ENCODE measurements at places on chromosomes 2 and 18.

GRCh38 chr2:240685771-240686371 is 3.2 kb upstream of the AQP12B start:
- no peaks in the 10 kb centered on the region for H3K36me3 ChIP-seq
- DNase-seq, result peak; percentile 42
- H3K27me3 ChIP-seq, result no peaks in the 10 kb centered on the region
- no peak overlapping the region for H3K4me3 ChIP-seq

DNA sequence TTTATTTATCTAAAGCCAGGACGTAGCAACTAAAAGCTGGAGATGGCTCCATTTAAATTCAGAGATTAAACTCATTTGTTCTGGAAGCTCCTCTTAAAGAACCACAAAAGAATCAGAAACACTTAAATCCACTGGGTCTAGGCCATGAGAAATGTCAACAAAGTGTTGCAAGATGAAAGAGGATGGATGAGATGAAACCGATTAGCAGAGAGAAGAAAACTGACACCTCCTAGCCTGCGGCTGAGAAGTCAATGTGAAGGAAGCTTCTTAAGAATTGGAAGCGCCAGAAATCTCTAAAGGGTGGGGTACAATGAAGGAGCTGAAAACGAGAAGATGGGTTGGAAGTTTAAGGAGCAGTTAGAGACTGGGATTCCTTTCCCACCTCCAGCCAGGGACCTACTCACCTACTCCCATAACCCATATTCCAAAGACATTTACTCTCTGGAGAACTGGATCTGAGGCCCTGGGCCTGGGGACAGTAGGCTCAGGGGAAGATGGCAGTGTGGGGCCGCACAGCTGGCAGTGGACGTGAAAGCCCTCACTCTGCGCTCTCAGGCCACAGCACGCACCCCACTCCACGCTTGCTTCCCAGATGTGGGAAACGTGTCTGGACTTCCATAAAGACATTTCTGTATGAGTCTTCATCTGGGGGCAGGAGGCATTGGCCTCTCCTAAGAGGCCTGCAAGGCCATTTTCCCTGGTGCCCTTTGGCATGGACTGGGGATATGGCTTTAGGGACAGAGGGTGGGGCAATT is 188.4 kb downstream of the LOXHD1 start:
- H3K4me3 ChIP-seq, result no peak overlapping the region
- no peak for DNase-seq
- H3K36me3 ChIP-seq, result no peaks in the 10 kb centered on the region
- H3K27ac ChIP-seq, result no peak overlapping the region
- no peaks in the 10 kb centered on the region for H3K4me1 ChIP-seq

DNA sequence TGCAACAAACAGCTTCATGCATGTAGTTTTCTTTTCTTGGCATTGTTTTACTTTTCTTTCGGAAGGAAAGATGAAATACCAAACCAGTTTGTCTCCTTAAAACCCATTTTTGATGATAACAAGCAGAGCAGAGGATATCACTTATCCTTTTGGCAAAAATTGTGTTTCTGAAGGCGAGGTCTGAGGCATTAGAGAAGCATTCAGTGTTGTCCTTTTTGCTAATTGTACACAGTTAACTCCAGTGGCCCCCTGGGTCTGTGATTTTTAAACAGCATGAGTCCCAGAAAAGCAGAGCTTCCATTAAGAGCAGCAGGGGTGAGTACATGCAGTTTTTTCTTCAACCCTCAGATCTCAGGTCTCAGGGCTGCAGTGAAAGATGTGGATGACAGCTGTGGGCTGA is 41.3 kb downstream of the TTC39C start:
- H3K27ac ChIP-seq, result no peak overlapping the region
- DNase-seq, result no peak
- H3K4me1 ChIP-seq, result no peaks in the 10 kb centered on the region
- H3K27me3 ChIP-seq, result no peaks in the 10 kb centered on the region
- no peak overlapping the region for H3K4me3 ChIP-seq

DNA sequence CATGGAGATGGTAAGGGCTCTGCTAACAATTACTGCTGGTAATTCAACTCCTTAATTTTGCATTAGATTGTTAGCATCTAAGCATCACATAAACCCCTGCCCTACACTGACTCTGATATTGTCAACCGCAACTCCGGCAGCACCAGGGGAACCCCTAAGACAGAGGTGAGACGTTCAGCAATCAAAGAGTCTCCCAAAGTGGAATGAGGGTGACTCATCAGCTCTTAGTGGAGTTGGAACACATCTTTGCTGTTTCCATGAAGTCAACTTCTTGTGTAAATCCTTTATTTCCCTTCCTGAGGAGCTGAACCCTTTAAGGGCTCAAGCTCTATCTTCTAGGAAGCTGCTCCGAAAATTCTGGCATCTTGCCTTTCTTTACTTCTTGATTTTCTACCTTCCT is 52.1 kb downstream of the ABCG8 start:
- DNase-seq, result no peak
- H3K27ac ChIP-seq, result no peak overlapping the region
- H3K4me1 ChIP-seq, result no peaks in the 10 kb centered on the region

DNA sequence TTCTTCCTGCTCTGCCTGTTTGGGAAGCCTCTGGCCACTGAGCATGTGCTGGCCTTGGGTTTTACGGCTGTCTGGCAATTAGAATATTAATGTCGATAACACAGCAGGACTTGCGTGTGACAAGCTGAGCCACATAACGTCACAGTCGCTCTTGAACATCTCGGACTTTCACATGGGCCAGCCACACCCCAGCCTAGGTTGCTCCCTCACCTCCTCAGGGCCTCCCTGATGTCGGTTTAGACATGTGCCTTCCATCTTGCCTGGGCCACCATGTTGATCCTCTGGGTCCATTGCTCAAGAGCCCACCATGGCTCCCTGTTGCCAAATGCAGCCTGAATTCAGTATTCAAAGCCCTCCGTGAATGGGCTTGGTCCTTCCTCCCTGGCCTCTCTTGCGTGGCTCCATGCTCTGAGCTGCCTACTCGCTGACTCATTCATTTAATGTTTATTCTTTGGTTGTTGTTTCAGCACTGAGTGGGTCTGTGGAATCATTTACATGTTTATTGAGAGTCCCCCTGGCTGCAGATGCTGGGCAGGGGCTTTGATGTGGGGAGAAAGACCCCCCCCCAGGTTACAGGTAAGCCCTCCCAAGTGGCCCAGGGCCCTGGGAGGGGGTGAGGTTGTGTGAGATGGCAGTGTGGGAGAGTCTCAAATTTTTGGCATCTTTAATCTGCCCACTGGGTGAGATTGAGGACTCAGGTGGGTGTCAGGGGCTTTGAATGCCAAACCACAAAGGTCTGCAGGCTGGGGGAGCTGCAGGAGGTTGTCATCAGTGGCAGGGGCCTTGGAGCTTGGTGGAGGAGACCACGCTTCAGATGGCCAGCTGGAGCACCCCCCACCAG is 62.0 kb downstream of the ODC1 start:
- H3K27ac ChIP-seq, result no peak overlapping the region
- H3K27me3 ChIP-seq, result no peaks in the 10 kb centered on the region
- no peaks in the 10 kb centered on the region for H3K4me1 ChIP-seq
- no peak for DNase-seq
- H3K4me3 ChIP-seq, result no peak overlapping the region

Data from trophoblast cell (in vitro differentiated cells and primary cell).